Fibroblast of gingiva (primary cell): ENCODE measurements at places on chromosomes 4 and X.
A peak's percentile ranks its signal among the peaks of the same experiment; 100 is the strongest.

DNA sequence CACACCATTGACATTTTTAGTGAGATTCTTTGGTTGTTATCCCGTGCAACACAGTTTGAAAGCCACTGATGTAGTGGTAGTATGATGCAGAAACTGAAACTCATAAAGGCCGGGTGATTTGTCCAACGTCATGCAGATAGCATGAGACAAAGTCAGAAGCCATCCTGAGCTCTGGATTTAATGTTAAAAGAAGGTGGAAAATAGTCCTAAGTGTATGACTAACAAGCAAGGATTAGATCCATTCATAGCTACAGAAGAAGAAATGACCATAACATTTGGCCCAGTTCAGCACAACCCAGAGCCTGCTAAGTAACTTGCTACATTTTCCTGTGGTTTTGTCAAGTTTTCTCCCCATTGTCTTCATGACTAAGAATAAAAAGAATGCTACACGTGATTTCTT lies 142.4 kb downstream of the AMELX start:
- peak; percentile 81 for DNase-seq

DNA sequence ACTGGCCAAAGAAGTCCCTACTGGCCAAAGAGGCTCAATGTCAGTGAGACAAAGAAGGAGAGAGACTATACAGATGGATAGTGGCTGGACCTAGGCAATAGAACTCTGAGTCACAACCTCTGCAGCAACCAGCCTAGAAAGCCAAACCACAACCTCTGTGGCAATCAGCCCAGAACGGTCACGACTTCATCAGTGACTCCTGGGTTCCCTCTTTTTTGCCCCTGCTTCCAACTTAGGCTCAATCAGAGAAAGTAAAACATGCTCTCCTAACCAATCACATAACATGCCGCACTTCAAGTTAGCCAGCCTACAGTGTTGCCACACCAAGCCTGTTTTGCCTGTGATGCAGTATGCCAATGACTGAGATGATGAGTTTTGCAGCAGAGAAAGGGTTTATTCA lies 203.4 kb downstream of the ANAPC10 start:
- DNase-seq: peak; percentile 73

DNA sequence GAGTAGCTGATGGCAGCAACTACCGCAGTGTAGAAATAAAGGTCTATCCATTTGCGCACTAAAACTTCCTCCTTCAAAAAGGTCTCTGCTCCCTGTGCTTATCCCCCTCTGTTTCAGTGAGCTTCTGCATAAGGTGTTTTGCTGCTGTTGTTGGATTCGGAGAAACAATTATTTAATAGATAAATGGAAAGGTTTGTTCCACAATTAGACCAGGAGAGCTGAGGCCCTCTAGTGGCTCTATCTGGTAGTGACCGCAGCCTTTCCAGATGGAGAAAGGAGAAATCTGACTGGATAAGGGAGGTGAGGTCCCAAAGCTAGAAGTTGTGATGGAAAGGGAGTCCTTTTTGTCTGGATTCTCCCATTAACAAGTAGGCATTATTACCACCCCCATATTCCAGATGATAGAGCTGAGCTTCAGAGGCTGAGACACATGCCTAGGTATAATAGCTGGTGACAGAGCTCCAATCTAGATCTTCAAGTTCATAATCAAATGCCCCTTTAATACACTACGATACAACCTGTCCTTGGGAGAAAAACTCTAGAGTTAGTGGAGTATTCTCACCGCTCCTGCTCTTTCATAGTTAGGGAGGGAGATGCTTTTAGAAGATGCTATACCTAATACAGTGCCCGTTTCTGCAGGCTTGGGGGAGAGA lies 5.1 kb upstream of the GABRQ start:
- DNase-seq: peak; percentile 2

GRCh38 chr4:125187226-125188176 lies 127.3 kb upstream of the FAT4 start:
- DNase-seq: peak; percentile 96

DNA sequence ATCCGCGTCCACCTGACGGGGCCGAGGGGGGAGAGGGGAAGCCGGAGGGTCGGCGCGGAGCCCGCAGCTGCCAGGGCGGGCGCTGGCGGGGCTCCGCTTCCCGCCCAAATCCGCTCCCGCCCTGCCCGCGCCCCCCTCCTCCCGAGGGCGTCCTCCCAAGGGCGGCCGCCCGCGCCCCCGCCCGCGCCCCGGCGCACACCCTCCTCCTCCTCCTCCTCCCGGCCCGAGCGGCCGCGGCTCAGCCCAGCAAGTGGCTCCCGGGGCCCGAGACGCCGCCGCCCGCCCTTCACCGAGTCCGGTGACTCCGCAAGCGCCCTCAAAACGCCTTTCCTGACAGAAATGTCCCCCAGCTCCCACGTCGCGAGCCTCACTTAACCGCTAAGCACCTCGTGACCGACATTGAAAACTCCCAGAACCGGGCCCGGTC lies 487 bp downstream of the HMGB2 start:
- DNase-seq: peak; percentile 42

DNA sequence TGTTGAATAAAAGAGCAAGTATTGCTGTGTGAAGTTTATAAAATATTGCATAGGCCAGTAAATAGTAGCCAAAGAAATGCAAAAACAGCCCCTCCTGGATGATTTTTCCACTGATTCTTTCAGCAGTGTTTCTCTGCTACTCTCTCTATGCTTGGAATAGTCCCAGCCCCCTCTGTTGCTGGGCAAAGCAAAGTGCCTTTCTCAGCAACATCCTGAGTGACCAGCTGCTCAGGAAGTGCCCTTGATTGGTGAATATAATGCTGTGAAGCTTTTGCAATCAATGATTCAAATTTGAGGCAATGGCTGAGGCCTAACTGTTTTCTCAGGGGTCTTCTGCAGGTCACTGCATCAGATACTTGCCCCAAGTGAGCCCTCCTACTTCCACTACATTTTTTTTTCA lies 656.7 kb downstream of the ZNF674 start:
- no peak for DNase-seq

DNA sequence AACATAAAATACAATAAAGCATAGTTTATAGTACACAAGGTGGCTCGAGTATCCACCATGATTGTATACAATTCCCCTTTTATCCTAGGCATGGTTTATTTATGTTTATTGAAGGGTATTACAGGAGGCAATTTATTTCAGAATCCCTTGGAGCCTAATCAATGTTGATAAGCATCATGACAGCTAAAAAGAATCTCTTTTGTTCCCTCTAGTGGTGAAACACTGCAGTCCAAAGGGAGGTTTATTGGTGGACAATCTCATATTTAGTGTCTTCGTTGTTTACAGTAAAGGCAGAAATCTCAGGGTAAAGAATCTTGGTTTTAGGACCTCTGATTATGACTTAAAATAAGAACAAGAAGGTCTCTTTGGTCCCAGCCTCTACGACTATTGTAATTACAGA lies 1712.5 kb downstream of the C4orf33 start:
- DNase-seq: no peak

DNA sequence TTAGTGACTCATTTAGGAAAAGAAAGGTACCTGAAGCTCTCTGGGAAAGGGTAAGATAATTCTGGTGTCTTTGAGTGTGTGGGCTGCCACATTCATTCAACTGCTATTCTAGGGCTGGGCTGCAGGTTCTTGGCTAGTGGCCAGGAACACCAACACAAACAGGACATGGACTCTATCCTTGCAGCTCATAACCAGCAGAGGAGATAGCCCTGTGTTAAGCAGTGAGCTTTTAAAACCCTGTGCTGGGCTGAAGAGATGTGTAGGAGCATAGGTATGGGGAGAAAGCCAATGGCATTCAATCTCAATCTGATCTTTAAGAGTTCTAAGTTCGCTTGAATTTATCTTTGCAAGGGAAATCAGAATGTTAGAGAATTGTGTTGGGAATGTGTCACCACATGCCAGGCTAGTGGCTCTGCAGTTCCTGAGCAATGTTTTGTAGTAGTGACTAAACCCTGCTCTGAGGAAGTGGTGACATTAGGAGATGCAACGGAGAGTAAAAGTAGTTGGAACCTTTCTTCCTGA lies 39.2 kb downstream of the SGMS2 start:
- DNase-seq: no peak

- DNase-seq: no peak
Measured at GRCh38 chrX:107603429-107604159, 24.7 kb upstream of the PRPS1 start.

- peak; percentile 83 for DNase-seq
Measured at GRCh38 chrX:65595460-65595876, 60.9 kb upstream of the LAS1L start.
